ENCODE measurements at places on chromosomes 13 and 19.

DNA sequence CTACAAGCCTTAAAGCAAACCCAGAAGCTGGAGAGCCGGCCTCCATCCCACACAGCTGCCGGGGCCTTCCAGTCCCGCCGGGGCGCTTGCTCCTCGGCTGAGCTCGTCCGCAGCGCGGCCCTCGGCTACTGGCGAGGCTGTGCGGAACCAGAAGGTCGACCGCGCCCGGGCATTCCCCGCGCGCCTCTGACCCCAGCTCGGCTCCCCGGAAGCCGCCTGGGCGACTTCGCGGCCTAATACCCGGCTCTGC is 863 bp downstream of the ANKRD10 start:
- DNase-seq: no peak

DNA sequence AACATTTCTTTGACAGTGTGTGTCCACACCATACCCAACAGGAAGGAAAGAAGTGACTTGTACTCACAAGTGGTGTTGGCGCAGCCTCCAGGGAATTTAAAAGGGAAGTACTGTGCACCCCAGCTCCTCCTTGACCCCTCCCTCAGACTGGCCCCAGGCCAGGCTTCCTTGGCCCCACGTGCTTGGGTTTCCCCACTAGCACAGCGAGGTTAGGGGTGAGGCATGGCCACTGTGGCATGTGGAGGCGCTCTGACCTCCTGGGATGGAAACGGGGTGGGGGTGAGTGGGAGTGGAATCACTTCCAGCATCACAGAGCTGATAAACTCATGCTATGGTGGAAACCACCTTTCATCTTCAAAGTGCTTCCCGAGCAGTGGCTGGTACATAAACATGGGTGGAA is 168.6 kb downstream of the ZNF536 start:
- DNase-seq: peak; percentile 26

GRCh38 chr13:24161010-24161775 is 673 bp downstream of the SPATA13 start:
- peak; percentile 62 for DNase-seq

GRCh38 chr13:35693134-35693784 is 216.8 kb upstream of the MAB21L1 start:
- no peak for DNase-seq

All from islet precursor cell (in vitro differentiated cells).